SJSA1 (cell line): ENCODE measurements at places on chromosomes 6 and 20. TPM values are rescaled to one million over a fixed set of nuclear protein-coding genes. Genes with fewer than 3 reads are reported as not detected.

DNA sequence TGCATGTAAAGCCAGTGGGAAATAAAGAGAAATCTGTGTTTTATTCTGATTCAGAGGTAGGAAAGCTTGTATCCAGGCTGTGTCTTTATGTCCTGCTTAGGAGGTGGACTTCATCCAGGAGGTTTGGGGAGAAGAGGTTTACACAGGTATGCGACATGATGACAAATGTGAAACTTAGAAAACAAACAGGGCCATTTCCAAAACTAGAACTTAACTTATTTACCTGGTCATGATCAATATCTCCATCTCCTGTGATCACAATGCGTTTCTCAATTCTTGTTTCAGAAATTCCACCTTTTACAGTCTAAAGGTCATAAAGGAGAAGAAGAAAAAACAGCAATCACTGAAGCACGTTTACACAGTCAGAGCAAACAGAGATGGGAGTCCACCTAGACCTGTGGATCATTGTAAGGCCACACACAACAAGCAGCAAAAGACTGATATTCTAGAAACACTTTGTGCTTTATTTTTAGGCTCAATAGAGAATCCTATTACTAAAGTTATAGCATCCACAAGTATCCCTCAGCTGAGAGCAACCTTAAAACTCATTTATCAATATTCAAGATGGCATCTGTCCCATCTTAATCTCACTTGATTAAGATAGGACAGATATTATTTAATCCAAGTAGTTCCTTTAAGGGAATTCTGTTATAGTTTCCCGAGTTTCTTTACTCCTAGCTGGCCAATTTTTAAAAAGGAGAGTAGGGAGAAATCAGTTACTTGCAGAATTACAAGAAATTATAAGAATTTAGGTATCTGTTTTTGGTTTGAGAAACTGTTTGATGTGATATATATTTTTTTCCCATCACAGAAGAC lies 36.4 kb downstream of the SMLR1 start:
- no peak for DNase-seq

- no peak for DNase-seq
These were observed 32.7 kb downstream of the TUBB2B start for GRCh38 chr6:3194535-3195419.

- peak; percentile 57 for DNase-seq
These were observed 556 bp upstream of the SCAF8 start for GRCh38 chr6:154732538-154733182.

- DNase-seq: no peak
These were observed 55.5 kb downstream of the FOXC1 start for GRCh38 chr6:1665214-1665613.

DNA sequence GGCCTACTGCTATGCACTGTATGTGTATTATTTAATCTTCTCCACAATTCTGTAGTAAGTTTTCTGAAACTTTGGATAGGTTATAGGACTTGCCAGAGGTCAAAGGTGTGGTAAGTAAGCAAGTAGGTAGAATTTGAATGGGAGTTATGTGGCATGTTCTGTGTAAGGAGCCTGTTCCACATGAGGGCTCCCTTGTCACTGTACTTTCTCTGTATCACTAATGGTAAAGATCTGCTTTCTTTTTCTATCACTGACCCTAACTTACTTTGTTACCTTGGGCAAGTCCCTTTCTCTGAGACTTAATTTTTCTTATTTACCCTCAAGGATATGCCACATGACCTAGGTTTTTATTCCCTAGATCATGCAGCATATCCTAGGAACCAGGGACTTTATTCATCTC lies 50.3 kb downstream of the EIF2S2 start:
- no peak for DNase-seq

GRCh38 chr6:1348675-1349074 lies 36.8 kb downstream of the FOXQ1 start:
- DNase-seq: peak; percentile 64

GRCh38 chr20:44644667-44645131 lies 6.8 kb downstream of the ADA start:
- no peak for DNase-seq

DNA sequence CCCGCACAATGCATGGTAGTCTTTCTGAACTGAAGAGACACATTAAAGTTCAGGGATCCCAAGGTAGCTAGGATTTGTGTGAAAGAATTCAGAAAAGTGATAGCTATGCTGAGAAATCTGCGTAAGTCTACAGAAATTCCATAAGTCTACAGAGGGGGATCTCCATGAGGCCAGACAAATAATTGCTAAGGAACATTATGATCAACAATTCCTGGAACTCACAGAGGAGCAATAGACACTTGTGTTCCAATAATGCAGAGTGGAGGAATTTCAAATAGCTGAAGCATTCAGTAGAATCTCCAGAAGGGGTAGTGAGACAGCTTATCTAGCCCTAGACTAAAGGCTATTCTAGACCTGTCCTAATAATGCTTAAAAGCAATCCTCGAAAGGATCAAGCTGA lies 315.7 kb upstream of the ECI2 start:
- DNase-seq: no peak

GRCh38 chr6:122845916-122846612 lies 57.0 kb downstream of the SMPDL3A start:
- no peak for DNase-seq

GRCh38 chr20:37007898-37008649 lies 56.6 kb upstream of the SAMHD1 start:
- no peak for DNase-seq

GRCh38 chr20:21234324-21234723 lies 68.8 kb upstream of the XRN2 start:
- DNase-seq: no peak

GRCh38 chr6:138953451-138953850 lies 34.6 kb downstream of the REPS1 start:
- DNase-seq: no peak

- no peak for DNase-seq
These were observed 1.9 kb upstream of the TPD52L1 start for GRCh38 chr6:125151700-125152099.

- no peak for DNase-seq
These were observed 102.8 kb downstream of the NRSN1 start for GRCh38 chr6:24228681-24229255.

GRCh38 chr6:54307439-54307910 lies 766 bp upstream of the TINAG start:
- DNase-seq: no peak

DNA sequence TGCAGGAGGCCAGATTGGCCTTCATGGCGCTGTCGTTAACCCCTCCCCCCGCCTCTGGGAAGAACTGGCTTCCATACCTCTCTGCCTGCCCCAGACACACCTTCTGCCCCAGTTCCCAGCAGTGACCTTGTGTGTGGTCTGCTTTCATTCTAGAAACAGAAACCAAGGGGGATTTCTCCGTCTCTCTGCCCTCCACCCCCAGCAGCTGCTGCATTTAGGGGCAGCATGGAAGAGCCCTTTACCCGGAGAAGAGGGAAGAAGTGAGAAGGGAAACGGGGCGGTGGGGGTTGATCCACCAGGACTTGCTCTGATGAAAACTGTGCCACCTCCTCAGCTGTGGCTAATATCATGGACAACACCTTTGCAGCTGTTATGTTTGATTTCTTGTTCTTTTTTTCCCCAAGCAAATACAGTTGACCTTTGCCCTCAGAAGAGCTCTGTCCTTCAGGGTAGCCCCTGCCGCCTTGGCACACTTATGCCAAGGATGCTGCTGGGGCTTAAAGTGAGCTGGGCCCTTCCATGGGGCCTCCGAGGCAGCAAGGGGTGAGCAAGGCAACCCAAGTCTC lies 6.1 kb downstream of the GLP1R start:
- DNase-seq: no peak

GRCh38 chr20:41446456-41446855 lies 79.8 kb upstream of the EMILIN3 start:
- DNase-seq: no peak

DNA sequence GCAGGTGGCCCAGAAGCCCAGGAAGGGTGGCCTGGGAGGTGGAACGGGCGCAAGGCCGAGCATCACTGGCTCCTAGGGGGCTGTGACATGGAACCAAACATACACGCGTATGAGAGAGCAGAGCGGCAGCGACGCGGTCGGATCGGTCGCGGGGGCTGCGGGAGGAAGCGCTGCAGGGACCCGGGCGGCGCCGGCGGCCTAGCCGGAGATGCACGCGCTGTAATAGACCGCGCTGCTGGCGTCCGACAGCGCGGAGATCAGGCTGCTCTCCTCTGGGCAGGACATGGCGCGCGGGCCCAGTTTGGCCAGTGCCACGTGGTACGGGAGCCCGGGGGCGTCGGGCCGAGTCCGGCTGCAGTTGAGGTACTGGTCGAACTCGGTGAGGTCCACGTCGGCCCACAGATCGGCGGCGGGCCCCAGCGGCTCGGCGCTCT lies 1.5 kb downstream of the SOX18 start:
- DNase-seq: no peak

DNA sequence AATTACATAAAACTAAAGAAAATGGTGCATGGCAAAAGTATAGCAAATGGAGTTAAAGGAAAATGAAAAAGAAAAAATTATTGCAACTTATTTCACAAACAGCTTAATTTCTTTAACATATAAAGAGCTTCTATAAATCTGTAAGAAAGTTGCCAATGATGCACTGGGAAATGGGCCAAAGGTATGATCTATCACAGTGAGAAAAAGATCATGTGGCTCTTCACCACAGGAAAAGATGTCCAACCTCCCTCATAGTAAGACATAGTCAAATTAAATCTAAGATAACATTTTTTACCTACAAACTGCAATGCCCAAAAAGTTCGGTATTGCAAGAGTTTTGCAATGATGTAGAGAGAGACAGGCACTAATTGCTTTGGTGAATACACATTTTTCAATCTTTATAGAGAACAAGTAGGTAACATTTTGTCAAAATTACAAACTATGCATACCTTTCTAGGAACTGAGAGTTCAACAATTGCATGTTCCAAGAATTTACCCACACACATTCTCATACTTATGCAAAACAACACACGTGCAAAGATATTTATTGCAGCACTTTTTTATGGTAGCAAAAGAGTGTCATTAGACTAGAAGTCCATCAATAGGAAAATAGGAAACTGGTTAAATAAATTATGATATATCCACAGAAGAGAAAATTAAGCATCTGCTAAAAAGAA lies 372.6 kb downstream of the QKI start:
- no peak for DNase-seq

DNA sequence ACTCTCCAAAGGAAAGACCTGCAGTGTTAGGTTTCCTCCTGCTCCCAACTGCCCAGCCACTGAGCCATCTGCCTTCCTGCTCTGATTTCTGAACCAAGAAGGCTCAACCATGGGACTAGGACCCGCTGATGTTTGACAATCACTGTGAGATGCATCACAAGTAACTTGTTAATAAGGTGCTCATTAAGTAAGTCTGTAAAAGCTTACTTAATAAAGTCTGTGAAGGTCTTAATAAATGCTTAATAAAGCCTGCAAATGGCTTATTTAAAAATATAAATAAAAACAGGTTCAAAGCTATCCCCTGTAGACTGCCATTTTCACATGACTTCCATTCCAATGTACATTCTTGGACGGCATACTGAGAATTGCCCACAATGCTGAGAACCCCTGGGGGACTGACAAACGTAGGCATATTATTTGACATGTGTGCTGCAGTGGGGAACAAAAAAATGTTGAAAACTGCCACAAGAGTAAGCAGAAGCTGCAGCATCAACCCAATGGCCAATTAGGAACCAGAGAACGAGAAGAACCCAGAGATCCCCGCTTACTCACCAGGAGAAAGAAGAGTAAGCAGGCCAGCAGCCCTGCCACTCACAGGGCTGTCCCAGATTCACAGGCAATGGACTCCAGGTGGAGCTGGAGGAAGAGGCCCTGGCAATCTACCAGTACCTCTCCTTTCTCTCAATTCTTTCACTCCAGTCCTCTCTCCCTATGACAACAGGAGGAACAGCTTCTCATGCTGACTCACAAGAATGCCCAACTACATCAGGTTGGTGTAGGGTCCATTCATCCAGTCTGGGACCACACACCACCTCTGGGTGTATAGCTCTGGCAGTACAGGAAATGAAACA lies 19.5 kb downstream of the KIF13A start:
- peak; percentile 81 for DNase-seq

- no peak for DNase-seq
These were observed 9.8 kb downstream of the PAQR8 start for GRCh38 chr6:52371656-52372191.

GRCh38 chr6:24460966-24461365 lies 28.4 kb downstream of the GPLD1 start:
- DNase-seq: no peak

DNA sequence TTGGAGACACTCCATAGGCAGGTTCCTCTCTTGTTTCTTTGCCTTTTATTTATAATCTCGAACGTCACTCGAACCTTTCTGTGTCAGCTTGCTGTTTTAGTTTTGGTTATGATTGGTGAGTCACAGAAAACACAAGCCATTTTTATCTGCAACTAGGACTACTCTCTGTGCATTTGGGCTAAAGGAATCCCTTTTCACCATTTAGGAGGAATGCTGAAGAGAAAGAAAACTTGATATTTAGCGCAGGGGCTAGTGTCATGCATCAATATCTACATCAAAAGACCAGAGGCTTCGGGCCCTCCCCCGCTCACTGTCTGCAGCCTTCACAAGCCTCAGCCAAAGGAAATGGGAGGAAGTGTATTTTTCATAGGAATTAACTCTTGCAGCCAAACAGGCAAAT lies 507.8 kb upstream of the CITED2 start:
- peak; percentile 71 for DNase-seq

DNA sequence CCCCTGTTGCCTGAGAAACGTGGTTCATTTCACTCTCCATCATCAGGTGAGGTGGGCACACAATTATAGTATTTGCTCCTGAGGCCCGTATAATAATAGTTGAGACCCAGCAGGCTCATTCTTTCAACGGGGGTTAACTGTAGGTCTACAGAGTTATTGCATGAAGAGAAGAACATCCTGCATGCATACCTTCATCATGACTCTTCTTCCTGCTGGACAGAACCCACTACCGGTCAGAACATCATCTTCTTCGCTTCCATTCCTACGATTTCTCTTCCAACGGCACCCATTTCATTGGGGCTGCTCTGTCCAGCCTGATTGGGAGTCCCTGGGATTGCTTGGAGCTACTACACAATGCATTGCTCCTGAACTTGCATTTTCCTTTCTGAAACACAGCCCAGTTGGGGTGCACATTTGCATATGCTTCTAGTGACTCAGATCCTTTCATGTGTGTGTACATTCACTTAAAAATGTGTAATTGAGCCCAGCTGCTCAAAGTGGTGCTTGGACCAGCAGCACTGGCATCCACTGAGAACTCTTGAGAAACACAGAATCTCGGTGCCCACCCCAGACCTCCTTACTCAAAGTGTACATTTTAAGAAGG lies 57.4 kb downstream of the SLC24A3 start:
- no peak for DNase-seq

GRCh38 chr6:8434727-8435092 lies 635 bp downstream of the SLC35B3 start:
- DNase-seq: no peak

- DNase-seq: no peak
These were observed 21.0 kb downstream of the ZC3H12D start for GRCh38 chr6:149463781-149464180.

- no peak for DNase-seq
These were observed 83.4 kb downstream of the NOL4L start for GRCh38 chr20:32501709-32502108.

Gene TAF4
- total RNA-seq: 0.38 and 7.1 TPM in 2 replicates

Gene ANKEF1
- total RNA-seq: 0.18 and 0.25 TPM in 2 replicates

Gene NCR2
- not detected in 2 replicates for total RNA-seq

Gene OXT
- not detected in 2 replicates for total RNA-seq

Gene PNLDC1
- total RNA-seq: not detected in 2 replicates

Gene ZNF831
- total RNA-seq: not detected in 2 replicates

Gene ULBP2
- 12.2 and 19.7 TPM in 2 replicates for total RNA-seq

Gene SEMG2
- total RNA-seq: not detected in 2 replicates

Gene BTNL2
- not detected in 2 replicates for total RNA-seq

Gene RNGTT
- 40.6 and 43.6 TPM in 2 replicates for total RNA-seq

Gene GSTA2
- not detected in 2 replicates for total RNA-seq

Gene LTA
- total RNA-seq: not detected in 2 replicates

Gene KATNA1
- 32.6 and 38.2 TPM in 2 replicates for total RNA-seq
